ENCODE measurements at places on chromosomes 2 and 18.

DNA sequence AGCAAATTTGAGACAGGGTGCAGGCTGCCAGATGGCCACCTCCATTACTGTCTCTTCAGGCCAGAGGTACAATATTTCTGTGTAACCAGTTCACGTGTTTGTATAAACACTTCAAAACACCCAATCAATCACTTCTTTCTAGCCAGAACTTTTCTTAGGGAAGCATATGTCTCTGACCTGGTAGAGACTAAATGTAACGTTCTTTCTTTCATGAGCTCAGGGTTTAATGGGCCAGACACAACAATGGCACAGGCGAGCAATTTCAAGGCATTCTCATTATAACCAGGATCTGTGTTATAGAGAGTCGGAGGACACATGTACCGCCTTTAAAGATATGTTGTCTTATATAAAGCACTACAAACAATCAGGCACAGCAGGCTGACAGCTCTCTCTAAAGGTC is 1846.4 kb upstream of the PIK3C3 start:
- no peak for DNase-seq

DNA sequence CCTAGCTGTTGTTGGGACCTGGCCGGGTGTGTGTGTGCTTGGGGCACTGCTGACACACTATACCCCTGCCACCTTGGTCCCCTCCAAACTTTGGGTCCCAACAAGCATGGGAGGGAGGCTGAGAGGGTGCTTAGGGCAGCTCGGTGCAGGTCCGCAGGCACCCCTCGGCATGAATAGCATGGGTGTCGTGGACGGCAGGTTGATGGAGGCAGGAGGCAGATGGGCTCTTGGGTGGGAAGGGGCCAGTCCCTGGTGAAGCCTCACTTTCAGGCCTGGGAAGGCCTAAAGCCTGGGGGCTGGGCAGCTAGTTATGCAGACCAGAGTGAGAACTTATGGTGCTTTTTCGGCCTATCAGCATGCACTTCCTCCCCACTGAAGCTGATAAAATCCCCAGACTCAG is 164.2 kb downstream of the CDH19 start:
- DNase-seq: no peak

DNA sequence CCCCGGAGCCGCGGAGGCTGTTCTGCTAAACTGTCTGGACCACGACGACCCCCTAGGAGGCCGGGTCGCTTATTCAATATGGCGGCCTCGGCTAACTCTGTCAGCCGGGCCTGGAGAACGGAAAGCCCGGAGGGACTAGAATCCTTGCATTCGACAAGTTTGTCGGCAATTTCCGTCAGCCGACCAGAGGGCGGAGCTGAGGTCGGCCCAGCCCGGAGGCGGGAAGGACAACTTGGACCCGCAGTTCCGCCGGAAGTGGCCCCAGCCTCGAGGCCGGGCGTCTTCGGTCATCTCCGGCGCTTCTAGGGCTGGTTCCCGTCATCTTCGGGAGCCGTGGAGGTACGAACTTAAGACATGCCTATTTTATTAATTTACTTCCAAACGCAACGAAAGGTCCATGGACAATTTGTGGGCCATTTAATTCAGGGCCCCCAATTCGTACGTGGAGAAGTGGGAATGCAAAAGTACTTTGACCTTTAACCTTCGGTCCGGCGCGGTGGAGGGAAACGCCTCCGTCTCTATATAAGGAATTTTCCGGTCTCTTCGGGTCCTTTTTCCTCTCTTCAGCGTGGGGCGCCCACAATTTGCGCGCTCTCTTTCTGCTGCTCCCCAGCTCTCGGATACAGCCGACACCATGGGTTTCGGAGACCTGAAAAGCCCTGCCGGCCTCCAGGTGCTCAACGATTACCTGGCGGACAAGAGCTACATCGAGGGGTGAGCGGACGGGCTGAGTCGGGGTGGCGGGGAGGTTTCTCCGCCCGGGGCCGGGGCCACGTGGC is at the start of the genes EEF1B2 and NDUFS1:
TSS of gene EEF1B2 (plus strand) at position 550 of the 779 bp plus-strand sequence. CDS start at position 635, 85 bp downstream.
TSS of gene NDUFS1 (minus strand) at position 99 of the 779 bp plus-strand sequence. CDS start 5,766 bp downstream, outside the sequence.
- peak; percentile 98 for DNase-seq

GRCh38 chr2:227324995-227325838 is at the start of gene MFF:
TSS of gene MFF (plus strand) at chr2:227325251. CDS start at chr2:227330666, 5,415 bp downstream.
- DNase-seq: peak; percentile 92

GRCh38 chr2:43841949-43842865 is 3.4 kb downstream of the ABCG8 start:
- no peak for DNase-seq

GRCh38 chr2:200319548-200320337 is 13.2 kb downstream of the SPATS2L start:
- DNase-seq: no peak

- no peak for DNase-seq
Measured at GRCh38 chr2:190501702-190502407, 32.7 kb downstream of the NEMP2 start.

DNA sequence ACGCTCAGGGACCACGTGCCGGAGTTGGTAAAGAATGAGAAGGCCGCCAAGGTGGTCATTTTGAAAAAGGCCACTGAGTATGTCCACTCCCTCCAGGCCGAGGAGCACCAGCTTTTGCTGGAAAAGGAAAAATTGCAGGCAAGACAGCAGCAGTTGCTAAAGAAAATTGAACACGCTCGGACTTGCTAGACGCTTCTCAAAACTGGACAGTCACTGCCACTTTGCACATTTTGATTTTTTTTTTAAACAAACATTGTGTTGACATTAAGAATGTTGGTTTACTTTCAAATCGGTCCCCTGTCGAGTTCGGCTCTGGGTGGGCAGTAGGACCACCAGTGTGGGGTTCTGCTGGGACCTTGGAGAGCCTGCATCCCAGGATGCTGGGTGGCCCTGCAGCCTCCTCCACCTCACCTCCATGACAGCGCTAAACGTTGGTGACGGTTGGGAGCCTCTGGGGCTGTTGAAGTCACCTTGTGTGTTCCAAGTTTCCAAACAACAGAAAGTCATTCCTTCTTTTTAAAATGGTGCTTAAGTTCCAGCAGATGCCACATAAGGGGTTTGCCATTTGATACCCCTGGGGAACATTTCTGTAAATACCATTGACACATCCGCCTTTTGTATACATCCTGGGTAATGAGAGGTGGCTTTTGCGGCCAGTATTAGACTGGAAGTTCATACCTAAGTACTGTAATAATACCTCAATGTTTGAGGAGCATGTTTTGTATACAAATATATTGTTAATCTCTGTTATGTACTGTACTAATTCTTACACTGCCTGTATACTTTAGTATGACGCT is 5.8 kb downstream of the MYCN start:
- DNase-seq: no peak

DNA sequence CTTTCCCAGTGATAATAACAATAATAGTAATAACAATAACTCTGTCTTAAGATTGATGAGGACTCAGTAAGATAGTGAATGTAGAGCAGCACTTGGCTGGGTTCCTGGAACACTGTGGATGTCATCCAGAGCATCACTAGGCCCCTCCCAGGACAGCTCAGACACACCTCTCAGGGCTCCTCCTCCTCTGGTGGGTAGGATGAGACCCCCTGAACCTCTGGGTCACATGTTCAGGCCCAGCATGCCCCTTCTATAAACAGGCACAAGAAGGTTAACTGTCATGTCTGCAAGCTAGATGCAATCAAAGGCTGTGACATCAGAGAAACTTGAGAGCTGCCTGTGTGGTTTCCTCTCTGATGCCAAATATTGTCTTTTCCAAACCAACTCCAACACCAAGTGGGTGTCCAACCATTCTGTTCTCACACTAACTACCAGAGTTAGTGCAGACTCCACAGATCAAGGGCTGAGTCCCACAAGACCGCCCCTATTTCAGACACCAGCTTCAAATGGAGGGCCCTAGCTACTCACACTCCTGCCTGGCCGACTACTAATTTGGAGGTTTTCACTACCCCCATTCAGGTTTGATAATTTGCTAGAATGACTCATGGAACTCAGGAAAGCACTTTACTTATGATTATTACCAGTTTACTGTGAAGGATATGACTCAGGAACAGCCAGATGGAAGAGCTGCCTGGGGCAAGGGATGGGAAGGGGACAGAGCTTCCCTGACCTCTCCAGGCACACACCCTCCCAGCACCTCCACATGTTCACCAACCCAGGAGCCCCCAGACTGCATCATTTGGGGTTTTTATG is 46.4 kb upstream of the BZW1 start:
- no peak for DNase-seq

- no peak for DNase-seq
Measured at GRCh38 chr2:52934323-52934898, 833.2 kb upstream of the CHAC2 start.

DNA sequence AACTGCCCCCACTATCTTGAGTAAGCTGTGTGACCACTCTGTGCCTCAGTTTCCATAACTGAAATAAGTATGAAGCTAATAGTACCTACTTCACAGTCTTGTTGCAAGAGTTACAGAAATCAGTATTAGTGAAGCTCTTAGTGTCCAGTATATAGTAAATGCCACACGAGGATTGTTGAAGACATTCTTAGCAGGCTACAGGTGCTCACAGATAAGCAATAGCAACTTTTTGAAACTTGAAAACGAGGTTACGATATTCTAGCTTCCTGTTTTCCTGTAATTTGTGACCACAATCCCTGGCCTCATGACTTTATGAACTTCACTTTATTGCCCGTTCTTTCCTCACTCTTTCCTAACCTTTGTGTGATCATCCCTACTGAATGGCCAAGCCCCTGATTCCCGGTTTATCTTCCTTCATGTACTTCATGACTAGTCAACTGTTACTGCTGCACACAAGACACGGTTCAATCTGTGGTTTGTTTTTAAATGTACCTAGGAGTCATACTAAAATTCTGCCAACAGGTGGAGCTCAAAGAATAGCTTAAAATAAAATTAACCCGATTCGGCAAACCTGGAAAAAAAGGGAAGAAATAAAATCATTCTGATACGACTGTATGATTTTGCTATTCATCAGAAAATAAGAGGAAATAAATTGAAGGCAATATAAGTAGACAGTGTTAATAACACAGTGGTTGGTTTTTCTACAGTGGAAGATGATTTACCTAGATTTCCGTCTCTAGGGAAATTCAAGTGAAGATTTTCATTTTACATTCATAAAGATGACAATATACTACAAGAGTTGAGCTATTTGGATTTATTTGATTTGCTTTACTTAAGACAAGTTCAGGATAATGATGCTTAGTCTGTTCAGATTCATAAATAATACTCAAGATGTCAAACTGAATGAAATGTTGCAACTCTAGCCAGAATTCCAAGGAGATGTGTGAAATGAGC is 38.1 kb upstream of the STAT1 start:
- peak; percentile 55 for DNase-seq

- no peak for DNase-seq
Measured at GRCh38 chr2:236209535-236209934, 41.3 kb upstream of the GBX2 start.

DNA sequence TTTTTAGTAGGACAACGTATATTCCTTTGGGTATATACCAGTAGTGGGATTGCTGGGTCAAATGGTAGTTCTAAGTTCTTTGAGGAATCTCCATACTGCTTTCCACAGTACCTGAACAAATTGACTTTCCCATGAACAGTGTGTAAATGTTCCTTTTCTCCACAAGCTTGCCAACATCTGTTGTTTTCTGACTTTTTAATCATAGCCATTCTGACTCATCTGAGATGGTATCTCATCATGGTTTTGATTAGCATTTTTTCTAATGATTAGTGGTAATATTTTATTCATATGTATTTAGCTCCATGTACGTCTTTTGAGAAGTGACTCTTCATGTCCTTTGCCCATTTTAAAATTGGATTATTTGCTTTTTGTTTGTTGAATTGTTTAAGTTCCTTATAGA is 58.4 kb upstream of the CERS6 start:
- no peak for DNase-seq

DNA sequence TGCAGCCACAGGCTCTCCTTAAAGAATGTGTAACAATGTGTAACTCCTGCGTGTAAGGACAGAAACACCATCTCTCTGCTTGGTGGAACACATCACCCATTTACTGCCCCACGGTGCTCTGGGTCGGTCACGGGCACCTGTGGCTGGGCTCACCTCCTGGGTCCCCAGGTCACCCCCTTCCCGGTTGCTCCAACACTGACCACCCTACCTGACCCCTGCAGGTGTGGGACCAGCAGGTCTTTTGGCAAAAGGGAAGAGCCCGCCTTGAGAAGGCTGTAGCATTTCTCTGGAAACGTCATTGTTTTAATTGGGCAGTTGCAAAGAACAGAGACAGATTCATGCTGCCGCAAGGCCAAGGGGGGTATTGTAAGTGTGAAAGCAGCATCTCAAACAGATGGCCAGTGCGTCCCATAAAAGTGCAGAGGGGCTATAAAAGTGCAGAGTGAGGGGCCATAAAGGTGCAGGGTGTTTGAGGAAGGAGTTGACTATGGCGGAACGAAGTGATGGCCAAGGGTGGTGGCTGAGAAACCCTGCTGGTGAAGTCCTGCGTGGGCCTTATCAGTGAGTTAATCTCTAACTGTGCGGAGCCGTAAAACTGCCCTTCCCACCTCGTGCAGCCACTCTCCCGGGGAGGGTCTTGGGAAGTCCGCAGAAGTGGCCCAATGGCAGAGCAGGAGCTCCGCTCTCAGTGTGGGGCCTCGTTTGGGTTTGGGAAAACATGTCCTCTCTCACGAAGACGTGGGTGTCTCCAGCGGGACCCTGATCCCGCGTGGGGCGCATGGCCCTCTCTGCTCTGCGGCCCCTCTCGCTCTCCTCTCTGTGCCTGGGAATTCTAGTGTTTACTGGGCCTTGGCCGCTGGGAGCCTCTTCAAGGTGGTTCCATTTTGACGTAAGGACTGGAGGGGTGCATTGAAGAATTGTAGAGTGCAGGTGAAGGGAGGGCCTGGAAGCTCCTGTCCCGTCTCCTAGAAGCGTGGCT is 13.7 kb upstream of the NEU4 start:
- DNase-seq: no peak

GRCh38 chr2:181850936-181851560 is 40.5 kb upstream of the ITPRID2 start:
- DNase-seq: no peak

DNA sequence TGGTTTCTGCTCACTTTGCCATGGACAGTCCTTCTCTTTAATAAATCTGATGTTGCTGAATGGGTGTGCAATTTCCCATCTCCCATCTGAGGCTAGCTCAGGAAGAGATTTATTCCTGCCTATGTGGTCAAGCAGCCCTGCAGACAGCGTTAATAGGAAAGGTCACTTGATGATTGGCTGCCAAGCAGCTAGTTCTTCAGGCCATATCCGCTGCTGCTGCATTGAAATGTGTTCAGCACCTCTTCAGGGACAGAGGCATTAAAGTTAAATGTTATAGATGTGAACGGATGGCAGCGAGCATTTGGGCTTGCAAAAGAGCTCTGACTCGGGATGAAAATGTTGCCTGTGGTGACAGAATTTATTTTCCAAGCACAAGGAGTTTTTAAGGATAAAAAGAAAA is 474.2 kb downstream of the PIK3C3 start:
- no peak for DNase-seq

DNA sequence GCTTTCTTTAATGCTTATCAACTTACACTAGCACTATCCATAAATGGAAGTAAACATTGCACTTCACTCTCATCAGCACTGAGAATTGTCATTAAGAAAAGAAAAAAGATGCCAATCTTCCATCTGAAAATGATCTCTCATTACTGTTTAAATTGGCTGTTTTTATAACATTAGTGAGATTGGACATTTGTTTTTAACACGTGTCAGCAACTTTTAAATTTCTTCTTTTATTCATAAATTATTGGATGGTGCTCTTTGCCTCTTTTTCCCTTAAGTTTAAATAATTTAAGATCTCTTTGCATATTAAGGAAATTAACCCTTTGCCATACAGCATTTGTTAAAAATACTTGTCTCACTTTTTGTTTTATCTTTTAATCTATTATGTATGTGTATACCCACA is 146.5 kb upstream of the CHST9 start:
- no peak for DNase-seq

GRCh38 chr2:156896294-156896693 is 361.2 kb upstream of the GALNT5 start:
- DNase-seq: no peak

GRCh38 chr2:68119504-68119903 is 38.2 kb upstream of the PNO1 start:
- DNase-seq: no peak

GRCh38 chr2:236984046-236984445 is 101.6 kb upstream of the COPS8 start:
- no peak for DNase-seq

Data from right renal pelvis (tissue), 4 donors.